ENCODE measurements at places on chromosomes 13 and 19. TPM values are rescaled to one million over a fixed set of nuclear protein-coding genes. Genes with fewer than 3 reads are reported as not detected.

GRCh38 chr13:101752432-101752831 lies 300.0 kb downstream of the ITGBL1 start:
- no peak for DNase-seq

- no peak for DNase-seq
Observed at GRCh38 chr13:86142080-86142479, 342.9 kb upstream of the SLITRK6 start.

DNA sequence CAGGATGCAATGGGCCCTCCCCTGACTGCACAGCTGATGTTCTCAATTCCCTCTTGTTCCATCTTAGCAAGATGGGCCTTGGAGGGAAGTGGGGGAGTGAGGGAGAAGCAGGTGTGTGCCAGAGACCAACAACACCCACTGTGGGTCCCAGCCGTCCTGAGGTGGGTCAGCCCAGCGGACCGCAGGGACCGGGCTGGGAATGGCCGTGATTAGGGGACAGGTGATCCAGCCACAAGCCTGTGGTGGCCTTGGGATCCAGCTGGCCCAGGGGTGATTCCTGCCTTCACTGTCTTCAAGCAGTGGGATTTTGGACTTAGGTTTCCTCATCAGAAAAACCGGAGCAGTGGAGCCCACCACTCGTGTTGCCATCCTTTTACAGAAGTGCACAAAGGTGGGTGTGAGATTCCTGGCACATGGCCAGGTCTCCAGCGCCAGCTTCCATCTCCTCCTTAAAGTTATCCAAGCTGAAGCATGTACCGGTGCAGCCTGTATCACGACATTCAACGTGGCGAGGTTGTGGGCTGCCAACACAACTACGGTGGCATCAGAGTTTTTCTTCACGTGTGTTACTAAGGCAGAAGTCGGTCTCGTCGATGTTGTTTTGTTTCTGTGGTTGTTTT lies 9.0 kb upstream of the ATP11A start:
- DNase-seq = no peak

- DNase-seq = no peak
Observed at GRCh38 chr13:99027260-99027659, 49.4 kb upstream of the DOCK9 start.

GRCh38 chr13:43021926-43022670 lies 1.3 kb upstream of the DNAJC15 start:
- DNase-seq = no peak

- no peak for DNase-seq
Observed at GRCh38 chr13:62510906-62511655, 1095.4 kb upstream of the PCDH20 start.

DNA sequence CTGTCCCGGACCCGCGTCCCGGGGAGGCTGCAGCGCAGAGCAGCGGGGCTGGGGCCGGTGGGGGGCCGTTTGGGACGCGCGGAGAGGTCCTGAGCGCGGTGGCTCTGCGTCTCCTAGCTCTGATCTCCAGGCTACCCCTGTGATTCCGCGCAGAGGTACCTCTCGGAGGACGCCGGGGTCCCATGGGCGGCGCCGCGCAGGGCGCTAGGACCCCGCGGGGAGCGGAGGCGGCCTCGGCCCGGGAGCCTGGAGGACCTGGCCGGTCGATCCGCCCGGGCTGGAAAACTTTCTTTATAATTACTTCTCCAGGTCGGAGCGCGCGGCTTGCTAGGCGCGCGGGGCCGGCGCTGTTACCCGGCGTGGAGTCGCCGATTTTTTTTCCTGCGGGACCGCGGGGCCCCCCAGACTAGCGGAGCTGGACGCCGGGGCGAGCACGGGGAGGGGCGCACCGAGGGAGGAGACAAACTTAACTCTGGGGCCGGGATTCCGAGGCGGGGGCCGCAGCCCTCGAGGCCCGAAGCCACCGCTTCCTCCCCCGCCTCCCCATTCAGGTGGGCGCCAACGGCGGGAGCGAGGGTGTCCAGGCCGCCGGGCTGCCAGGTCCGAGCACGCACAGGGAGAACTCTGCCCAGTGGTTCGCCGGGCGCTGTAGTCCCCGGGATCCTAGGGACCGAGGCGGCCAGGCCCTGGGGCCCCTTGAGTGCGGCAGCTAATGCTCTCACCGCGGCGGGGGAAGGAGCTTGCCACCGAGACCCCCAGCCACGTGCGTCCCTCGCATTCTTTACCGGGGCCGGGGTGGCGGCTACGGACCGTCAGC lies 848 bp upstream of the CEBPA start:
- DNase-seq = peak; percentile 49

DNA sequence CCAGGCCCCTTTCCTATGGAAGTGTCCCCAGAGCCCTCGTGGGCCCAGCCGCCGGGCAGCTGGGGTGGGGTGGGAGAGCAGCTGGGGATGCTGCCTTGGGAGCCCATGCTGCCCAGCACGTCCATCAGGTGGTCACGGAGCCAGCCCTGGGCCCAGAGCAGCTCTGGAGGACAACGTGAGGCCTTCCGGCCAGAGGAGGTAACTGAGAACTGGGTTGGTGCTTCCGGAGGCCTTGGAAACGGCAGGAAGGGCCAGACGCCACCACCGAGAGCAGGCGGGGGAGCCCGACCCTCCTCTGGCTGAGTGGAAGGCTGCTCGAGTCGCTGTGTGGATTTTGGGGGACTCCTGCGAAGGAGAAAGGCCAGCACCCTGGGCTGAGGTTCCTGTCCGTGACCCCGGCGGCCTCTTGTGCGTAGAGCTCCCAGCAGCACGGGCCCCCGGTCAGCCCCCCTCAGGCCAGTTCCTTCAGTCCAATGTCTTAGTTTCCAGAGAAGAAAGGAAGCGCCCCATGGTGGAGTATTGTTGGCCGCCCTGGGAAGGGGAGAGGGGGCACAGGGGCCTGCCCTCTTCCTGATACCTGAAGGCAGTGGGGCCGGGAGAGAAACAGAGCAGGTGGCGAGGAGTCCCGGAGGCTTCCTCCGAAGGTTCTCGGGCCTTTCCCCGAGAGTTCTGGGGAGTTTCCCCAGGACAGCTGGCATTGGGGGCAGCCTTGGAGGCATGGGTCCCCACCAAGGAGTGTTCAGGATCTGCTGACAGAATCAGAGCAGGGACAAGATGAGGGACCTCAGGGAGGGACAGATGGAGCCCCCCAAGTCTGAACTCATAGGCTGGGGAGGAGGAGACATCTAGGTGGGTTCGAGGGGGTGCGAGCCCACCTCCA lies 68.8 kb downstream of the MLLT1 start:
- no peak for DNase-seq

- no peak for DNase-seq
Observed at GRCh38 chr13:112345826-112346172, 30.4 kb upstream of the SPACA7 start.

MISP3 gene
- 0.34 TPM for total RNA-seq

- no peak for DNase-seq
Observed at GRCh38 chr19:39082745-39083598, 1.2 kb upstream of the ACP7 start.

EFNB2 gene
- total RNA-seq = 1.00 TPM

GRCh38 chr19:55461974-55462626 lies 658 bp upstream of the ISOC2 start:
- DNase-seq = no peak

IGFL1 gene
- total RNA-seq = not detected

GRCh38 chr19:16452325-16452724 lies 19.4 kb downstream of the EPS15L1 start:
- no peak for DNase-seq

DNA sequence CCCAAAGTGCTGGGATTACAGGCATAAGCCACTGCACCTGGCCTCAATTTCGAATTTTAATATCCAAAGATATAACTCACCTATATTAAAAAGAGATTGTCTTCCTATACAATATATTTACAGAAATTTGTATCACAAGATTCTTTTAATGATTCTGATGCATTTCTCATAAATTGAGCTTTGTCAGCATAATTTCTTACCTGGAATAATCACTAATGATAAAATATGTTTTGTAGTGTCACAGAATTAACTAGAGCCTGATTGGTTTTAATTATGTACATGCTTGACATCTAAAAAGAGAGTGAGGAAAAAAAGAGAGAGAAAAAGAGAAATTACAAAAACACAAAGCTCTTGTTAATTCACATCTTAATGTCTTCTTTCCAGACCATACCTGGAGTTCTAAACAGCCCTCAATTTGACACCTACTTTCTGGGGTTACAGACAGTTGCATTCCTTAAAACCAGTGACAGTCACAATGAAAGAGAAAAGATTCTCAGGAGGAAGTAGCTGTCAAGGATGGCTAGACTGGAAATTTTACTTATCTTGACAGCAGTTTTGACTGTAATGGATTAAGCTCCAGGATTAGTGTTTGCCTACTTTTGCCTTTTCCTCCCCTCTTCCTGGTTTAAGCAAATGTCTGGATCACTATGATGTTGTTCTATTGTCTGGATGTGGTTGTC lies 214.4 kb downstream of the SPRY2 start:
- no peak for DNase-seq

DNA sequence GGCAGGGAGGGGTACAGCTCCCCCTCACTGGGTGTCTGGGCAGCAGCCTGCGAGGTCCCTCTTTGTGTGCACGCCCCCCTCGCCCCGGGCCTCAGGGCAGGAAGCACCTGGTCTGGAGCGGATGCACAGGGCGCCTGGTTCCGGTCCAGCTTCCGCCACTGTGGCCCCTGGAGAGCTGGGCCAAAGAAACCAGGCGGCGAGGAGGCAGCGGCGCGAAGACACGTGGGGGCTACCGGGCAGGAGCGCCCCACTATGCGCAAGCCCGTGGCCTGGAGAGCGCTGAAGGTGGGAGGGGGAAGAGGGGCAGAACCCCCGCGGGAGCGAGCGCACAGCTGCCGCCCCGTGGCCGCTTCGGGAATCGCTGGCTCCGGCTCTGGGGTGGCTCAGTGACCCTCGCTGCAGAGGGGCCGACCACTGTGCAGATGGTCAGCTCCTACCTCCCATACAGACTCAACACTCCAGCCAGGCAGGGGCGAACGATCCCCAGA lies 1.7 kb upstream of the LYL1 start:
- peak; percentile 98 for DNase-seq

POLR1G gene
- 3.5 TPM for total RNA-seq

ZNF492 gene
- 0.92 TPM for total RNA-seq

DNA sequence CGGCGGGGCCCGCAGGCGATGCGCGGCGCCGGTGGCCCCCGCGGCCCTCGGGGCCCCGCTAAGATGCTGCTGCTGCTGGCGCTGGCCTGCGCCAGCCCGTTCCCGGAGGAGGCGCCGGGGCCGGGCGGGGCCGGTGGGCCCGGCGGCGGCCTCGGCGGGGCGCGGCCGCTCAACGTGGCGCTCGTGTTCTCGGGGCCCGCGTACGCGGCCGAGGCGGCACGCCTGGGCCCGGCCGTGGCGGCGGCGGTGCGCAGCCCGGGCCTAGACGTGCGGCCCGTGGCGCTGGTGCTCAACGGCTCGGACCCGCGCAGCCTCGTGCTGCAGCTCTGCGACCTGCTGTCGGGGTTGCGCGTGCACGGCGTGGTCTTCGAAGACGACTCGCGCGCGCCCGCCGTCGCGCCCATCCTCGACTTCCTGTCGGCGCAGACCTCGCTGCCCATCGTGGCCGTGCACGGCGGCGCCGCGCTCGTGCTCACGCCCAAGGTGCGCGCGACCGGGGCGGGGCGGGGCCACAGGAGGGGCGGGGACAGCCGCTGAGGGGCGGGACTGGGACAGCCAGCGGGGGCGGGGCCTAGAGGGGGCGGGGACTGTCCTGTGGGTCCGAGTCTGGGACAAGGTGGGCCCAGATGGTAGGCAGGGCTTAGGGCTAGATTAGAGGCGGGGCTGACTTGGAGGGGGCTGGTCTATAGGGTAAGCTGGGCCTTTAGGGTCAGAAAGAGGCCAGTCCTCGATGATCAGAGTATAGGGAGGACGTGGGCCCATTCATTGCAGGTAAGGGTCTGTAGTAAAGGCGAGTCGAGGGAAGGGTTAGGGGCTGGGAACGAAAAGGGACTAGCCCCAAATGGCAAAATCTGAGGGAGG lies 5.1 kb downstream of the GRIN2D start:
- peak; percentile 90 for DNase-seq

NLRP5 gene
- not detected for total RNA-seq

DNA sequence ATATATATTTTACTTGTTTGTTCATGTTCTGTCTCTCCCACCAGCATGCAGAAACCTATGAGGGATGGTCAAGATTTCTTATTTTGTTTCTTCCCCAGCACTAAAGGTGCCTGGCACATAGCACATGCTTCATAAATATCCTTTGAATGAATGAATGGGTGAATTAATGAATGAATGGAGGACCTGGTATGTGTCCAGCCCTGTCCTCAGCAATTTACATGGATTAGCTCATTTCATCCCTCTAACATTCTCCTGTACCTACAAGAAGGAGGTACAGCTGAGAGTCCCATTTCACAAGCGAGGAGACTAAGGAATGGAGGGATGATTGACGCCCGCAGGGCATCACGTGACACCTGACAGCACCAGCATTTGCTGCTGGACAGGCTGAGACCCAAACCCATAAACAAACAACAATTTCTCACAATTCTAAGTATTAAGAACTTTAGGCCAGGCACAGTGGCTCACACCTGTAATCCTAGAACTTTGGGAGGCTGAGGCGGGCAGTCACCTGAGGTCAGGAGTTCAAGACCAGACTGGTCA lies 6.8 kb upstream of the BCAT2 start:
- DNase-seq = no peak

DNA sequence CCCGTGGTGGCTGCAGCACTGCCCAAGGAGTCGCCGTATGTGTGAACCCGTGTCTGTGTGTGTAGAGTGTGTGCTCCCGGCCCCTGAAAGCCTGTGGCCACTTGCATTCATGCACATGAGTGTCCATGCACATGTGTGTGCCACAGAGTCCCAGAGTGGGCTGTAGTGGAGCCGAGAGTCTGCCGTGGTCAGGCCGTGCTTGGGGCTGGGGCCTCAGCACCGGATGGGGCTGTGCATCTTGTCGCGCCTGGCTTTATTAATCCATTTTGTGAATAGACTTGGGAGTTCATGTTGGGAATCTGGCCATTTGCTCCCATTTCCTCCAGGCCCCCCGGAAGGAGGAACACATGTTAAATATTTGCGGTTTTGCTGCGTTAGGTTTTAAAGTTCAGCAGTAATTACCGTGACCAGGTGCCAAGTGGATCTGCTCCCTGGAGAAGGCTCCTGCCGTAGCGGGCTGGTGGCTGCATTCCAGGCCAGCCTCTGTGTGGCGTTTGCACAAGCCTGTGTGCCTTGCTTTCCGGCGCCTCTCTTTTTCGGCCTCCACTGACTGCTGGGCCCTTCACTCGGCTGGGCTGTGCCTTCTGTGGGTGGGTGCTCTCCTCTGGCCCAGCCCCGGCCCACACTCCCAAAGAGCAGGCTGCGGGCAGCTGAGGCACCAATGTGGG lies 69.2 kb upstream of the KCTD15 start:
- DNase-seq = no peak

SRRM5 gene
- total RNA-seq = 0.64 TPM

ANKLE1 gene
- total RNA-seq = 6.2 TPM

- no peak for DNase-seq
Observed at GRCh38 chr13:111531505-111531904, 211.1 kb downstream of the TEX29 start.

ZNF613 gene
- 7.0 TPM for total RNA-seq

DNA sequence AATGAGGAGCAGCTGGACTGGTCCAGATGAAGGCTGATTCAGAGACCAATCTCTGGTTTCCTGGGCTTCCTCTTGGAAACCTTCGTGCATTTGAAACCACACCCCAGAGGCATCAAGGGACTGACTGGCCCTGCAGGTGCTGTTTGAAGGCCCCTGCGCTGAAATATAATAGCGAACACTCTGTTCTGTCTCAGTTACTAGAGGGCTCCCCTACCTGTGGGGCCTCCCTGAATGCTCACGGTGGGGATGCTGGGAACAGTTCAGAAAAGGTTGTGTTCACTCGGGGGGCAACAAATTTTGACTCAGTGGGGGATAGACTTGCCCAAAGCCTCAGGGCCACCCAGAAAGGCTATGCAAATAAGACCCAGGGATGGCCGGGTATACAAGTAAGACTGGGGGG lies 6.4 kb downstream of the CCDC8 start:
- no peak for DNase-seq

CLEC17A gene
- 121 TPM for total RNA-seq

All from B cell (primary cell).